Activated CD4-positive, alpha-beta T cell treated with anti-CD3 and anti-CD28 coated beads, Interleukin-2, amount 50 U/mL, for 24 hours (primary cell): ENCODE measurements at places on chromosomes 5 and 9.

DNA sequence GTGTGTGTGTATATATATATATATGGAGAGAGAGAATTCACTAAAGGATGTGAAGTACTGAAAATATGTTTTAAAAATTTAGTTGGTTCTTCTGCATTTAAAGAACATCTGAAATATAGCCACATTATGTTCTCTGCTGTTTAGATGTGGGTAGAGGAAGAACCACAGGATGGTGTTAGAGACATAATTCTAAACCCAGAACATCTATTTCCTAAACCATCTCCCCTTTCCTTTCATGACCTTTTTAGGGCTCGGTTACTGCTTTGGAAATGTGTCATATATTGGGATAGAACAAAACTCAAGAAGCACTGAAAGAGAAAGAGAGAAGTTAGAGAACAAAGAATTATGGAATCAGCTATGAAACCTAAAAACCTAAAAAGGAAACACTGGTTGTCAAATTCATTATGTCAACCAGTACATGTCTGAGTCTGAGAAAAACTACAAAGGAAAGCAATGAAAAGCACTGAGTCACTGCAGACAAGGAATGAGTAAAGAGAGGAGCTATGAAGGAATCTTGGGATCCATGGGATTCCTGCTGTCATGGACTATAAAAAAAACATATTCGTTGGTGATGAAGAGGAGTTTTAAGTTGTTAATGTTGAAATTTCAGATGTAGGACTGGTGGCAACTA, 28.4 kb downstream of the SLC12A2 start:
- DNase-seq = no peak

GRCh38 chr9:89690334-89690912, 85.6 kb downstream of the GADD45G start:
- DNase-seq = no peak

- DNase-seq = no peak
These were observed 268.6 kb upstream of the ARRDC3 start for GRCh38 chr5:91651704-91652103.

DNA sequence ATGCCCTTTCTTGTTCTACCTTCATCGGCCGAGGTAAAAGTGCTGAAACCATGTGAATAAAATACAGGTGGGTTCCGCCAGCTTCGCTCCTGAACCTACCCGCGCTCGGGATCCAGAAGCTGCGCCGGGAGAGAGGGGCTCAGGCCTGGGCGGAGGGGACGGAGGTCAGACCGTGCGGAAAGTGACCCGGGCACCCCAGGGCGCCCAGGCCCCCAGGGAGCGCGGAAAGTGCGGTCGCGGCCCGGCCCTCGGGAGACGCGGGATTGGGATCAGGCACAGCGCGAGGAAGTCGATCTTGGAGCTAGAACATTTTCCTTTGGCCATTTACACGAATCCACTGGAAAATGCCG, 329 bp downstream of the SYK start:
- no peak for DNase-seq

DNA sequence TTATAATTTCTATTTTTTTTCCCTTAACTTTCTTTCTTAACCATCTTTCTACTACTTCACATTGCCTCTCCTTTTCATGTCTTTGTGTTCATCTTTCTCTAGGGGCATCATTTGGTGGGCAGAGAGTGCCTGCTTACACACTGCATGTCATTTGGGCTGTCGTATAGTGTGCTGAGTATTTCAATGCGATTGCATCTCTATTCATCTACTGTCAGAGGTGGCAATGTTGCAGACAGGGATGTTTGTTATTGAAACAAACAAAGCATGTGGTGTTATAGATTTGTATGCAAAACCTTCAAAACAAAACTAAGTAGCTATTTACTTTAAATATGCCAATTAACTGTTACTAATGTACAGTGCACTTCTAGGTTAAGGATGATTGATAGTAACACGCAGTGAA, 141.1 kb upstream of the MEF2C start:
- no peak for DNase-seq

- no peak for DNase-seq
These were observed 6.7 kb upstream of the PDE6A start for GRCh38 chr5:149951138-149951749.

GRCh38 chr5:15774632-15775031, 274.7 kb downstream of the FBXL7 start:
- DNase-seq = no peak

GRCh38 chr5:74993743-74994142, 58.6 kb downstream of the GCNT4 start:
- DNase-seq = no peak

DNA sequence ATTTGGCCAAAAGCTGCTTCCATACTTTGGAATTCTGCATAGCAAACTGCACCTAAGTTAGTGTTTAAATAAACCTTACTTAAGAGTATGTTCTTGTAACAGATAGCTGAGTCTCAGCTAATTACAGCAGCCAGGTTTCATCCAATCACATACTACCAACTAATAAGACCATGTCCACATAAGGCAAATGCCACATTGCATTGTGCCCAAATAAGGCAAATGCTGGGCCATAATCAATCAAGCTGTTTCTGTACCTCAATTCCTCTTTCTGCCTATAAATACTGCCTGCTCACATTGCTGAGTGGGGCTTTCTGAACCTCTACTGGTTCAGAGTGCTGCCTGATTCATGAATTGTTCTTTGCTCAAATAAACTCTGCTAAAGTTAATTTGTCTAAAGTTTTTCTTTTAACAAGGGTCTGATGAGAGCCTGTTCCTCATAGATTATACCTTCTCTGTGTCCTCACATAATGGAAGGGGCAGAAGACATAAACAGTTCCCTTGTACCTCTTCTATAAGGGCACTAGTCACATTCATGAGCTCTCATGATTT, 4.4 kb upstream of the OXCT1 start:
- no peak for DNase-seq

- no peak for DNase-seq
These were observed 203.1 kb downstream of the ROR2 start for GRCh38 chr9:91746904-91747303.

GRCh38 chr5:13356226-13356625, 588.3 kb downstream of the DNAH5 start:
- no peak for DNase-seq

- no peak for DNase-seq
These were observed 51.9 kb downstream of the IPPK start for GRCh38 chr9:92617951-92618510.

DNA sequence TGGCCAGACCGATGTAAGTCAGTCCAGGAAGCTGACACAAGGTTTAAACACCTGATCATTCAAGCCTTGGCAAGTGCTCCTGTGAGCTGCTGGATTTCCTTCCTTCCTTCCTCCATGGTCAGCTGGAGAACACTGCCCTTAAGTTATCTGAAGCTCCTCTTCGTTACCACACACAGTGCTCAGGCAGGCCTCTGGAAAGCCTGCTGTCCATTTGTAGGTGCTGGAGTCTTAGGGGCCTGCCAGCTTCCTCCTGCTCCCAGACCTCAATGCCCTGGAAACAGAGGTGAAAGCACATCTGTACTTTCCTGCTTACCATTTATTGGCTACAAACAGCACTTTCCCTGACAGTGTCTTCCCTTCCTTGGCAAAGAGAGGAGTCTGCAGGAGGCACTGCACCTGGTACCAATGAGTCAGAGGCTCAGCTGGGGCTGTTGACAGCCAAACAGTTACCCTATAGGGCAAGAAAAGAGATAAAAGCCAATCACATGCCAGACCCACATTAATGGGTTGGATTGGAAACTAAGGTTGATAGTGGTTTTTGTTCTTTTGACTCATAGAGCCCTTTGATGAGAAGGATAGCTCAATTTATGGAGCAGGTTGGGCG, 72.6 kb upstream of the PUM3 start:
- DNase-seq = no peak

DNA sequence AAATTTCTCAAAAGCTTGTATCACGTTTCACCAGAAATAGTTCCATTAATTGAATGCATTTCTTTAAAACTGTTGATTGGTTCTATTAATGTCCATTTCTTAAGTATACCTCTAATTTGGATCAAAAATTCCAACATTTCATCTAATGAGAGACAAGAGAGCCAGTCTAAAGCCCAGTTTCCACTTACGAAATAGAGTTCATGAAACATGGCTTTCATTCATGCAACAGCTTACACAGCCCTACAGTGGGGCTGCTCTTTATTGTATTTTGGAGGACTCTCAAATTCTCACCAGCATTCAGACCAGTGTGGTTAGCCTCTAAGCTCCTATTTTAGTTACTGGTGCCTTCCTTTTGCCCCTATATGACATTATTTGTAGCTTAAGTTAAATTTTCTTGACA, 566.9 kb upstream of the RGMB start:
- no peak for DNase-seq

DNA sequence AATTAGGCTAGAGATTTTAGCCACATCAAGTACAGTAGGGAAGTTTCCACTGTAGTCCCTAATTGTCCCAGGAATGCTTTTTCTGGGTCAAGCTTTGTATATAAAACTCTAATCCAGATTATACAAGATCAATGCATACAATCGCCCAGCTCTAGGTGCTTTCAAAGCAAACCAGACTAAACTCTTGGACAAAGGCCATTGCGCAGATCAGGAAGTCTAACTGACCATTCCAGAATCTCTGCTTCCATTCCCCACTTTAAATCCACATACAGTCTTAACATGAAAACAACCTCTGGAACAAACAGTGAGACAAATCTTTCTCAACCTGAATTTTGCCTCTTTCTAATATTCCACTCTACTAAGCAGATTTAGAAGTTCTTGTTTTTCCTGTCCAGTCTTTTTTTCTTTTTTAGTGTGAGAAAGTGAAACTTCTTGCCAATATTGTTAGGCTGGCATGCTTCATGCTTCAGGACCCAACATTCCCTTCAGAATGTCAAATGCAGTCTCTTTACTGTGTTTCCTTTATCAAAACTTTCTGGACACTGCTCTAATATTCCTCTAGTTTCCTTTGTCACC, 76.1 kb downstream of the ITGA1 start:
- DNase-seq = no peak

DNA sequence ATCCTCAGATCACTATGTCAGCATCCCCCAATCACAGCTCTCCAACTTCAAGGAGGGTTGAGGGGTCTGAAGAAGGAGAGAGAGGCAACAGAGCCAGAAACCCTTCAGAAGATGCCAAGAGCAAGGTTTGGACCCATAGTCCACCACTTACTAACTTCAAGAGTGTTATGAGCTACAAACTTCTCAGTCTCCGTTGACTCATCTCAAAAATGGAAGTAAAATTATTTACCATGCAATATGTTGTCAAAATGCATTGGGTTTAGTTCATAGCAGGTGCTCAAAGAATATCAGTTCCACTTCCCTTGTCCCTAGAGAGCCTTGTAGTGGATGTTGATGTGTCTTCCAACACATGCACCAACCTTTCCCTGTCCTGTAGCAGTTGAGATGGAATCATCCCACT, 116.0 kb downstream of the KCNIP1 start:
- no peak for DNase-seq

DNA sequence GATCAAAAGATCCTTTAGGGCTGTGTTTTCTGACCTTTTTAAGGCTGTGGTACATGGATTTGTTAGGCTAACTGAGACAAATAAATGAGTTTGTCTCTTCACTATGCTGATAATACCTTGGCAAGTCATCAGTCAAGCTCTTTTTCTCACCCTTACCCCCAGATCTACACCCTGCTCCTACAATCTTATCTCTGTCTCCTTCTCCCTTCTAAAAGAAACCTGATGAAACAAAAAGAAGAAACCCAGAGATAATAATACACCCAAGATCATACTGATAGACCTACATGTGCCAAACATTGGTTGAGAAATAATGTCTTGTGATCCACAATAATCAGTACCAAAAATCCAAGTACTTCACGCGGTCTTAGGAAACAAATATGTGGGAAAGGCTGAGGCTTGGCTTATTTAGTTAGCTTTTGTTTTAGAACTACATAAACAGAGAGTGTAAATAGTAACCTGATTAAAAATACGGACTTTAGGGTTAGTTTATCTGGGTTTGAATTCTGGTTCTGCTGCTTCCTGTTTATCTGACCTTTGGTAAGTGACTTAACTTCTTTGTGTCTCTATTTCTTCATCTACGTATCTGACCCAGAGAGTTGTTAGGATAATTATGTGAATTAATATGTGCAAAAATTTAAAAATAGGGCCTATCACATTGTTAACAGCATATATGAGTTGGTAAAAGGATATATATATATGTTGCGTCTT, 24.8 kb upstream of the PDCD1LG2 start:
- DNase-seq = no peak

DNA sequence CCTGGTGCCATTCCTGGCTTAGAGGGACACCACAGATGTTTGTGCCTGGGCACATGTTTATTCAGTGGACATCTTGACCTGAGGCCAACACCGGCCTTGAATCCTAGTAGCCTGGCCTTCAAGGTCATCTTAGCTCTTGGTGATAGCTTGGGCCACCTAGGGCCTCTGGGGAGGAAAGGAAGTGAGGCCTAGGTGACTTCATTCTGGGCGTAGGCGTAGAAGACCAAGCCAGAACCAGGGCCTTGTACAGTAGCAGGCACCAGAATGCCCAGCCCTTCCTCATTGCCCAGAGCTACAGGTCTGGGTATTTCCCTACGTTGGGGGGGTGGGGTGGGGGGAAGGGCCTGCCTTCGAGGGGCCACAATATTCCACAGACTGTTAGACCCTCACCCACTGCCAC, 33.8 kb downstream of the WNK2 start:
- no peak for DNase-seq

- DNase-seq = no peak
These were observed 599 bp upstream of the MOCS2 start for GRCh38 chr5:53110156-53110555.

DNA sequence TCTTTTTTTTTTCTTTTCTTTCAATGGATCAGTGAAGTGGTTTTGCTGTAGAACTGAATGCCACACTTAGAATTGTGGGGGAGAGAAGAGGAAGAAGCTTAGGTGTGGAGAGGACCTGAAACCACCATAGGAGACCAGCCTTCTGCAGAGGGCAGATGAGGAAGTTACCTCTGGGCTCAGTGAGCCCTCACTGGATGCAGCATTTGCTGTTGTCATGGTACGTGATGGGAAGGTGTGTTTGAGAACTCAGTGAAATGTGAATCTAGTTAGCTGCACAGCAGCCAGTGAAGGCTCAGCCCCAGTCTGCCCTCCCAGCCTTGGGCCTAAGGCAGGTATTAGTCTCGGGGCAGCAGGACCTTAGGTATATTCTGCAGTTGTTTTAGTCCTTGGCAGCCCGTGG, 17.5 kb downstream of the CYFIP2 start:
- no peak for DNase-seq

DNA sequence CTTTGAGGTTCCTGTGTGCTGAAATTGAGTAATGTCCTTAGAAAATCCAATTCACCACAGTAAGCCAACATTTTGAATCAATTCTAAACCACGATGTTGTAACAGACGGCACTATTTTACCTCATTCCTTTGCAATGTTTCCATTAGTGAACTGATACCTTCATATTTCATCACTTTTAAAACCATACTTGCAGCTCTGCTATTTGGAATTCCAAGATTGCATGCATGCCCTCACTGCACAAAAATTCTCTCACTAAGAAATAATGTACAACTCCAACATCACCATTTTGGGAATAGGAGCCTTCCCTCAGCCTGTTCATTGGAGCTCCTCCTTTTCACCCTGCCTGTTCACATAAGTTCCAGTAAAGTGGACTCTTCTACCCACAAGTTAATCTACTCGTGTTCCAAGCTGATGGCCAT, 74.8 kb upstream of the TGFBR1 start:
- no peak for DNase-seq

- no peak for DNase-seq
These were observed 79.3 kb downstream of the TMC1 start for GRCh38 chr9:72600671-72601070.
